Neuronal stem cell (in vitro differentiated cells): ENCODE measurements at places on chromosomes 5 and 9.

GRCh38 chr9:94699715-94700373, 26.7 kb upstream of the AOPEP start:
- DNase-seq, result no peak
- H3K4me3 ChIP-seq, result no peak overlapping the region
- no peaks in the 10 kb centered on the region for H3K36me3 ChIP-seq

- peaks cover 74% of the 10 kb centered on the region for H3K36me3 ChIP-seq
- no peaks in the 10 kb centered on the region for H3K27me3 ChIP-seq
- no peaks in the 10 kb centered on the region for H3K4me1 ChIP-seq
- H3K27ac ChIP-seq, result no peak overlapping the region
- H3K4me3 ChIP-seq, result no peak overlapping the region
Observed at GRCh38 chr5:55966284-55966683, 28.5 kb downstream of the IL6ST start.

- no peak overlapping the region for H3K27ac ChIP-seq
- H3K4me3 ChIP-seq, result no peak overlapping the region
Observed at GRCh38 chr5:131431794-131432193, 167.9 kb downstream of the CDC42SE2 start.

DNA sequence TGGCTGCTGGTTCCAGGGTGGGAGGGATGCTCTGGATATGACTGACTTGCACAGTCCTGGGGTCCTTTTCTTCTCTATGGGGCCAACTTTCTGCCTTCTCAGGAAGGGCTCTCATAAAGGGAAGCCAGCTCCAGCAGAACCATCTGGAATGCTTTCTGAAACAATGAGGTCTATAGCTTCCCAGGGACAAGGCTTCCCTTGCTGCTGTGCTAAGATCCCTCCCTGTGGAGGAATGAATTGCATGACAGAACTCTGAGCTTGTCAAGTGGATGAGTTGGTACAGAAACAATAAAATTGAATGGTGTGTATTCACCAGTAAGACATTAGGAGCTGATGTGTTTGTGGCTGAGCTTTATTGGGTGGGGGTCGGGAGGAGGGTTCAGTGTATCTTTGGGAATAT, 19.8 kb downstream of the CKMT2 start:
- peaks cover 10% of the 10 kb centered on the region for H3K36me3 ChIP-seq
- no peak overlapping the region for H3K4me3 ChIP-seq
- H3K27me3 ChIP-seq, result no peaks in the 10 kb centered on the region
- DNase-seq, result no peak
- H3K27ac ChIP-seq, result no peak overlapping the region
- H3K4me1 ChIP-seq, result peaks cover 9% of the 10 kb centered on the region

GRCh38 chr9:107274953-107275422, 8.1 kb upstream of the RAD23B start:
- H3K4me1 ChIP-seq, result no peaks in the 10 kb centered on the region
- no peaks in the 10 kb centered on the region for H3K36me3 ChIP-seq
- no peak overlapping the region for H3K4me3 ChIP-seq
- H3K27me3 ChIP-seq, result no peaks in the 10 kb centered on the region
- H3K27ac ChIP-seq, result no peak overlapping the region
- no peak for DNase-seq

DNA sequence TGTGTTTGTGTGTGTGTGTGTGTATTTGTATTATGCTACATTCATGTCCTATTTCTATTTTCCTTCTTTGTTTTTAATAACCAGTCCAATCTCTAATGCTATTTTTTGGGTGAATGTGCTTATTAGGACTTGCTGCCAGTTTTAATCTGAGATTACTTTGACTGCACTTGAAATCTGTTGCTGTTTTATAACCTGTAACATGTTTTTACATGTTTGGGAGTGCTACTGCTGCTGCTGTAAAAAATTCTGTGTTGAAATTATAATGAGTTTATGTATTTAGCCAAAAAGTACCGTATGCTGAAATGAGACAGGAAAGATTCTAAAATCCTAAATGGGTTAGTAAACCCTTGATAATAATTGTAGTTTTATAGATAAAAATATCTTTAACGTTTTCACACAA, 104.7 kb upstream of the SSBP2 start:
- no peak overlapping the region for H3K27ac ChIP-seq
- H3K4me1 ChIP-seq, result peaks cover 41% of the 10 kb centered on the region
- no peak overlapping the region for H3K4me3 ChIP-seq
- no peak for DNase-seq

GRCh38 chr9:98958271-98958984, 14.7 kb downstream of the COL15A1 start:
- no peak overlapping the region for H3K4me3 ChIP-seq
- no peak for DNase-seq
- no peaks in the 10 kb centered on the region for H3K36me3 ChIP-seq
- H3K4me1 ChIP-seq, result peaks cover 2% of the 10 kb centered on the region
- no peaks in the 10 kb centered on the region for H3K27me3 ChIP-seq
- no peak overlapping the region for H3K27ac ChIP-seq

GRCh38 chr9:20681467-20681866, 2.6 kb upstream of the FOCAD start:
- H3K27me3 ChIP-seq, result no peaks in the 10 kb centered on the region
- no peak overlapping the region for H3K27ac ChIP-seq
- peaks cover 16% of the 10 kb centered on the region for H3K4me1 ChIP-seq

GRCh38 chr5:75525344-75525743, 13.7 kb downstream of the POLK start:
- no peaks in the 10 kb centered on the region for H3K36me3 ChIP-seq
- no peaks in the 10 kb centered on the region for H3K27me3 ChIP-seq
- no peak overlapping the region for H3K4me3 ChIP-seq
- DNase-seq, result no peak
- H3K4me1 ChIP-seq, result no peaks in the 10 kb centered on the region

- H3K4me3 ChIP-seq, result no peak overlapping the region
- no peaks in the 10 kb centered on the region for H3K4me1 ChIP-seq
- no peaks in the 10 kb centered on the region for H3K36me3 ChIP-seq
- H3K27me3 ChIP-seq, result no peaks in the 10 kb centered on the region
Observed at GRCh38 chr5:133778636-133779035, 166.3 kb upstream of the FSTL4 start.

DNA sequence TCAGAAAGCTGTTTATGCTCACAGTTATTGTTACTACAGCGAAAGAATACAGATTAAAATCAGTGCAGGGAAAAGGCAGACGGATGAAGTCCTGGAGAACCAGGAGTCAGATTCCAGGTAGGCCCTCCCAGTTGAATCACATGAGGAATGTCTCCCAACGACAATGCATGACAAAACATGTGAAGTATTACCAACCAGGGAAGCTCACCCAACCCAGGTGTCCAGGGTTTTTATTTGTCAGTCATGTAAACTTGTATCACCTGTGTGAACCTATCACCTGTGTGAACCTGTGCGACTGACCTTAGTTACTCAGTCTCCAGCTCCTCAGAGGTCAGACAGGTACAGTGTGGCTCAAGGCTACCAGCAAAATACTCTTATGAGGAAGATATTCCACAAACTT, 63.9 kb downstream of the KIAA1958 start:
- H3K36me3 ChIP-seq, result peaks cover 11% of the 10 kb centered on the region
- no peak overlapping the region for H3K27ac ChIP-seq
- no peaks in the 10 kb centered on the region for H3K27me3 ChIP-seq
- peaks cover 34% of the 10 kb centered on the region for H3K4me1 ChIP-seq

- no peaks in the 10 kb centered on the region for H3K4me1 ChIP-seq
- H3K4me3 ChIP-seq, result no peak overlapping the region
Observed at GRCh38 chr9:78196258-78196657, 39.6 kb upstream of the CEP78 start.

DNA sequence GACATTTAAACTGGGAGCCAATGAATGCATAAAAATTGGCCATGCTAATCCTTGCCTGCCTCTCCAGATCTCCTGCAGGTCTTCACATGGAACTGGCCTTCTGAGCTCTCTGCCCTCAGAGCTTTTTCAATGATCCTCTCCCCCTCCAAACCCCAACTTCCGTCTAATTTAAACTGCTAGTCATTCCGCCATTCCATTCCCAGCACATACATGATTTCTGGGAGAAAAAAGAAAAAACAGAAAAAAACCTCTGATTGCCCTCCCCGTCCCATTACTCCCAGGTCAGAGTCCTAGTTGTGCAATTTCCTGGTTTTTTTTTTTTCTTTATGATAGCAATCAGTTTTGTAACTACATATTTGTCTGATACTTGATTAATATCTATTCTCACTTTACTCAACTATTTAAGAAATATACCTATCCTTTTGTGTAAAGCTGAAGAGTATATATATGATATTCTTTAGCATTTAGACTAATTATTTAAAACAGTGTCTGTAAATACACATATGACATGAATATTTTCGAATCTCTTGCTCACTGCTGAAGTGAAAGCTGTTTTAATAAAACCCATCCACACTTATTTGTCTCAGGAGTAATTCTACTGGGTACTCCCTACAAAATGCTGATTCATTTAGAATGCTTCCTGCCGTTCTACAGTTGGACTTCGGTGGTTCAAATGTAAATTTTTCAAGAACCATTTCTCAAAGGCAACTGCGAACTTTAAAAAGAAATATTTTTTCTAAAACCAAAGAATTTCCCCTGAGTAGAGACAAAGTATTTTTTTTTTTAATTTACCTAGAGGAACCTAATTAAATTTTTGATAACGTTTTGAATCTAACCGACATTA, 1.6 kb downstream of the HINT1 start:
- no peaks in the 10 kb centered on the region for H3K27me3 ChIP-seq

DNA sequence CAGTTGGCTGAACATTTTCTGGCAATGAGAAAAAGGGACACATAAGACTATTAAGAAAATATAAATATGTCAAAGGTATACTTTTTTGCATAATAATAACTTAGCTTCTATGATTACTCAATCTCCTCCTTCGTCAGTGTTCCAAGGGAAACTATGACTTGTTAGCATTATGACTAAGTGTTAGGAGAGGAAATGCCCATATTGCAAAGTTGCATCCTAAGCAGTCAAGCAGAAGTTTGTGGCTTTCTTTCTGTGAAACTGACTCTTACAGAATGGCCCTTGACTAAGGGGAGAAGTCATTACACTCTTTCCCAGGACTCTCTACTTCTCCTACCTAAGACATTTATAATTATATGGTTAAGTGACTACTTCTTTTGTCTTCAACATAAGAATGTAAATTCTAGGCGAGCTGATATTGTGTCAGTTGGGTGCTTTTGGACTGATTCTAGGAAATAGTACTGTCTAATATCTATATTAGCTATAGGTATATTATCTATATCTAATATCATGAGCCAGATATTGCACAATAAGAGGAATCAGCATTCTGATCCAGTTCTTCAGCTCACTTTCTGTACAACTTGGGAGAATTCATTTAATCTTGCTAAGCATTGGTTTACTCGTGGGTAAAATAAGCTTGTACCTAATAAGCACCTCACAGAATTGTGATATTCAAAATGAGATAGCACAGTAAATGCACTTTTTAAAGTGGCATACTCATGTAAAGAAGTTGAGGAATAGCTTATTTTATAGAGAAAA, 16.4 kb upstream of the SPINK6 start:
- H3K36me3 ChIP-seq, result no peaks in the 10 kb centered on the region
- no peak overlapping the region for H3K27ac ChIP-seq
- no peaks in the 10 kb centered on the region for H3K27me3 ChIP-seq
- no peaks in the 10 kb centered on the region for H3K4me1 ChIP-seq
- H3K4me3 ChIP-seq, result no peak overlapping the region

- H3K27me3 ChIP-seq, result no peaks in the 10 kb centered on the region
- no peaks in the 10 kb centered on the region for H3K36me3 ChIP-seq
- no peaks in the 10 kb centered on the region for H3K4me1 ChIP-seq
- no peak overlapping the region for H3K4me3 ChIP-seq
Observed at GRCh38 chr9:105205787-105206495, 38.5 kb upstream of the SLC44A1 start.

GRCh38 chr5:150409638-150410523, 2.8 kb downstream of the CD74 start:
- peak overlapping the region; percentile 26 for H3K27ac ChIP-seq
- H3K4me1 ChIP-seq, result peaks cover 12% of the 10 kb centered on the region
- no peaks in the 10 kb centered on the region for H3K36me3 ChIP-seq
- H3K27me3 ChIP-seq, result no peaks in the 10 kb centered on the region
- DNase-seq, result peak; percentile 82

- no peak overlapping the region for H3K27ac ChIP-seq
- no peak overlapping the region for H3K4me3 ChIP-seq
- no peaks in the 10 kb centered on the region for H3K4me1 ChIP-seq
- H3K27me3 ChIP-seq, result no peaks in the 10 kb centered on the region
Observed at GRCh38 chr5:98810206-98810605, 36.7 kb downstream of the RGMB start.

- H3K27ac ChIP-seq, result no peak overlapping the region
- no peak overlapping the region for H3K4me3 ChIP-seq
- no peaks in the 10 kb centered on the region for H3K36me3 ChIP-seq
Observed at GRCh38 chr5:149863830-149864229, 80.8 kb downstream of the PDE6A start.

GRCh38 chr5:66151030-66151429, 6.9 kb downstream of the SREK1 start:
- no peaks in the 10 kb centered on the region for H3K27me3 ChIP-seq
- H3K4me1 ChIP-seq, result peaks cover 5% of the 10 kb centered on the region
- no peak overlapping the region for H3K4me3 ChIP-seq
- DNase-seq, result no peak
- H3K27ac ChIP-seq, result no peak overlapping the region

- no peaks in the 10 kb centered on the region for H3K4me1 ChIP-seq
- no peak overlapping the region for H3K4me3 ChIP-seq
- DNase-seq, result no peak
- no peaks in the 10 kb centered on the region for H3K27me3 ChIP-seq
- no peaks in the 10 kb centered on the region for H3K36me3 ChIP-seq
Observed at GRCh38 chr5:159849437-159850083, 66.7 kb upstream of the ADRA1B start.

DNA sequence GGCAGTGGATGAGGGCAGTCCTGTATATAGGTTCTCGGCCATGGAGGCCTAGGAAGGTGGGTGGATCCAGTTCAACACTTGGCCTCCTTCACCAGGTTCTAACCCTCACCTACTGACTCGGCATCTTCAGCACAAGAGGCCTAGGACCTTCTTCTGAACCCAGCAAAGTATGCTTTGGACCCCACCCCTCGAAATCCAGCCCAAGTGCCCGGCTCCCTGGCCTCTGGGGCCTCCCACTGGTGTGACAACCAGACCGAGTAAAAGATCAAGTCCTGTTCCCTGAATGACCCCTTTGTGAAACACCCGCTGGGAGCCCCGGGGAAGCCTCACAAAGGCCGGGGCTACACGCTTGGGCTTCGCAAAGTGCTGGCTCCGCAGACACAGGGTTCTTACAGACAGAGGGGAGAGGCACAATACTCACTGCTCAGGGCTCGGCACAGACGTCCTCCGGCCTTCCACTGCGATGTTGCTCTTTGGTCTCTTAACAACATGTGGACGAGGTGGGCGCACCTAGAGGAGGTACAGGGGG, 47.0 kb downstream of the CRB2 start:
- no peaks in the 10 kb centered on the region for H3K36me3 ChIP-seq
- no peak overlapping the region for H3K4me3 ChIP-seq
- H3K27me3 ChIP-seq, result no peaks in the 10 kb centered on the region
- H3K4me1 ChIP-seq, result peaks cover 47% of the 10 kb centered on the region

GRCh38 chr5:59100875-59101274, 518.0 kb downstream of the RAB3C start:
- no peaks in the 10 kb centered on the region for H3K36me3 ChIP-seq
- peaks cover 4% of the 10 kb centered on the region for H3K4me1 ChIP-seq
- no peak overlapping the region for H3K27ac ChIP-seq
- DNase-seq, result no peak

GRCh38 chr5:150918613-150919012, 13.8 kb upstream of the ZNF300 start:
- H3K27me3 ChIP-seq, result no peaks in the 10 kb centered on the region
- no peaks in the 10 kb centered on the region for H3K36me3 ChIP-seq
- no peak overlapping the region for H3K4me3 ChIP-seq
